CD4-positive, alpha-beta T cell treated with Interferon gamma for 1 hour (primary cell): ENCODE measurements at places on chromosomes 12 and 14.
A peak's percentile ranks its signal among the peaks of the same experiment; 100 is the strongest.

DNA sequence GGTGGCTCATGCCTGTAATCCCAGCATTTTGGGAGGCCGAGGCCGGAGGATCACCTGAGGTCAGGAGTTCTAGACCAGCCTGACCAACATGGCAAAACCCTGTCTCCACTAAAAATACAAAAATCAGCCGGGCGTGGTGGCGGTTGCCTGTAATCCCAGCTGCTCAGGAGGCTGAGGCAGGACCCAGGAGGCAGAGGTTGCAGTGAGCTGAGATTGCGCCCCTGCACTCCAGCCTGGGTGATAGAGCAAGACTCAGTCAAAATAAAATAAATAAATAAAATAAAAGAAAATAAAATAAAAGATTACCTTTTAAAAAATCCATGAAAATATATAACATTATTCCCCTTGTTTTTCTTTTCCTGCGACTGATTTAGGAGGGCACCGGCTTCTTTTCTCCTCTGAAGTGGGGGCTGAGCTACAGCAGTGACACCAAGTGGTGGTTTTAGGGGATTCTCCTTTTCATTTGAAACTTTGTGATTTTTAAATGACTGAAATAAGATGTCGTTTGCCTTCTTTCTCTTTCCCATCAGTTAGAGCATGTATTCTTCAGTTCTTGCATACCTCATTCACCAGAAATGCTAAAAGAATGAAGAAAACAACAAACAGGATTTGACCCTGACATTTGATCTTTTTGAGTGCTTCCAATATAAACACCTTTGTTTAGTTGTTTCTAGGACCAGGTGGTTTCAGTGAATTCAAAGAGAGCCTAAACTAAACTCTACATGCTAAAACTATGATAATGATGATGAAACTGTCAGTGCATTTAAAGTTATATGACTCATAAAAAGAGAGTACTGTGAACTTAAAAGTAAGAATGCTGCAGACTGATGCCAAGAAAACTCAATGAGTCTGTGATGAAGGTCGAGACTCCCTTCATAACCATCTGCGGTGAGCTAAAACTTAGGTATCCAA, 22.6 kb upstream of the PKP2 start:
- no peak for DNase-seq

DNA sequence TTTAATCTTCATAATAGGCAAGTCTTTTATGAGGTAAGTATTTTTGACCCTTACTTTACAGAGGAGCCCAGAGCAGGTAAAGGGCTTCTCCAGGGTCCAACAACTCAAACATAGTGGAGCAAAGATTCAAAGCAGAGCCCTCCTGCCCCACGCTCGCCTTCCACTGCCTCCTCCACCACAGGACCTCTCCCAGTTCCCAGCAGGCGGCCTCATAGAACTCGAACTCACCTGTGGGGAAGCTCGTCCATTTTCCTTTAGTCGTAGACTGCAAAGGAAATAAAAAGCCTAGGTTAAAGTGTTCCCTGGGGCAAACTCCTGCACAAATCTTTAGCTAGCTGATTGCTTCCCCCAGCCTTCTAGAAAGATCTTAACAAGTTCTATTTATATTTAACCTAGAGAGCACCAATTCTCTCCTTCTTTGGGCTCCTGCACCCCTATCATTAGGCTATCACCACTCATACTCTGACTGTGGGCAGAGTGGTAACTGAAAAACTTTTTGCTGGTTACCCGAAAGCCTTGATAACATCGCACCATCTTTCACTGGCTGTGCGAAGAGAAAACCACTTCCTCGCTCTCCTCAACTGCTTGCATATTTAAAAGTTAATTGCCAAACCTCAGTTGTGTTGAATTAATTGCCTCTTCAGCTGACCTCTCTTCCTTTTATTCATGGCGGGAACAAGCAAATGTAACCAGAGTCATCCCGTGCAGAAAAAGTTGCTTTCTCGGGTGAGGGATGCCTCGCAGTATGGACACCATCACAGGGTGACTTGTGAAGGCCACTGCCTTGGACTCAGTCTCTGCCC, 299.6 kb downstream of the DPF3 start:
- peak; percentile 26 for DNase-seq

DNA sequence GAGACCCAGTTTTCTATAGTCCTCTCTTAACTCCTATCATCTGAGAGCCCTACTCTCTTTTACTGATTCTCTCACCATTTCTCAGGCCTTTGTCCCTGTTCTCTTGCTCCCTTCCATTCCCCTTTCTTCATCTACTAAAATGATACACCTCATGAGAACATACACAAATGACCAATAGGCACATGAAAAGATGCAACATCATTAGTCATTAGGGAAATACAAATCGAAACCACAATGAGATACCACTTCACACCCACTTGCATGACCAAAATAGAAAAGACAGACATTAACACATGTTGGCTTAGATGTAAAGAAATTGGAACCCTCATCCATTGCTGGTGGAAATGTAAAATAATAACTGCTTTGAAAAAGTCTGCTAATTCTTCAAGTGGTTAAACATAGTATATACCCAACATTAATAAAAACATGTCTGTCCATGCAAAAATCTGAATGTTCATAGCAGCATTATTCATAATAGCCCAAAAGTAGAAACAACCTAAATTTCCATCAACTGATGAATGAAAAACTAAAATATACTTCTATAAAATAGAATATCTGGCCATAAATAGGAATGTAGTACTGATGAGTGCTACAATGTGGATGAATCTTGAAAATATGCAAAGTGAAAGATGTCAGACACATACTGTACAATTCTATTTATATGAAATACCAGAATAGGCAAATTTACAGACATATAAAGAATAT, 66.0 kb downstream of the DENND5B start:
- DNase-seq = no peak

DNA sequence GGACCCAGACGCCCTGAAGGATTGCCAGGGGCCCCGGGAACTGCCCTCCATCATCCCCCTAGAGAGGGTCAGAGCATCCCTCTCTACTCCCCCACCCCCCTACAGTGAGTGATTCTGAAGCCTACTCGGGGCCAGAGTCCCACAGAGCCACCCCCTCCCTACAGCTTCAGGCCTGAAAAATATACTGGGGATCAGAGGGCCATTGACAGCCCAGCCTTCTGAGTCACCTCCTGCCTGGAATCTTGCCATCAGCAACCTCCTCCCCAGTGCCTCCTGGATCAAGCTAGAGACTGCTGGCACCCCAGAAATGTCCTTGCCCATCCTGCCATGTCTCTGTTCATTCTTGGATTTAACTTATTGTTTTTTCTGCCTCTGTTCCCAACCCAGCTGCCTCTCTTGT, 21.7 kb upstream of the MIA2 start:
- no peak for DNase-seq

DNA sequence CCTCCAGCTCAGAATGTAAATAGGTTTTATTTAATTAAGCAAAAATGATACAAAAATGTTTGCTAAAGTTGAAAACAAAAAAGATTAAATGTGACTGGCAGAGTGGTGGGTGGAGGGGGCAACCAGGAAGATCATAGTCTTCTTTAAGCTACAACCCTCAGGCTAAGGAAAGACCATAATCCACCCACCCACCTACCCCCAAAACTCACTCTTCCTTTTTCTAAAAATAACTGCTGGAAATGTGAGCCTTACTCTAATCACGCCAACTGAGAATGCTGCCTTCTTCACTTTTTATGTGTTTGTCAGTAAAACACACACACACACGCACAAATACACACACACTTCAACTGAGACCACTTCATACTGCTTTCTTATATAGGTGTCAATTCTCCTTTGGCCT, 230.0 kb upstream of the EGLN3 start:
- no peak for DNase-seq
